ENCODE measurements at places on chromosomes 5 and 9.

DNA sequence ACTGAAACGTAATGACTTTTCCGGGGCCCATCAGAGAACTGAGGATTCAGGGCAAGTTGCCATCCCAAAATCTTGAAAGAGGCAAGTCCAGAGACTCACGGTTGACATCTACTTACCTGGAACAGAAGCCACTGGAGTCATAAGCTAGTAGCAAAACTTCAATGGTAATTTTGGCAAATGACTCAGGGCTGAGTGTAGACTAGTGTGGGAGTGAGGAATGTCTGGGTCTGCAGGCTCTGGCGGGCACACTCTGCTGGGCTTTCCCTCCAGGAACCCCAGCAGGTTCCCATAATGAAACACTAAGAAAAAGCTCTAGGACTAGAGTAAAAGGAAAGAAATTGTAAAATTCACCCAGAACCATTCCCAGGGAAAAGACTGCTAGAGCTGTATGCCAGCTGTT lies 122.9 kb upstream of the NFIL3 start:
- DNase-seq: no peak

- no peak for DNase-seq
Measured at GRCh38 chr9:16521868-16522411, 348.5 kb downstream of the BNC2 start.

DNA sequence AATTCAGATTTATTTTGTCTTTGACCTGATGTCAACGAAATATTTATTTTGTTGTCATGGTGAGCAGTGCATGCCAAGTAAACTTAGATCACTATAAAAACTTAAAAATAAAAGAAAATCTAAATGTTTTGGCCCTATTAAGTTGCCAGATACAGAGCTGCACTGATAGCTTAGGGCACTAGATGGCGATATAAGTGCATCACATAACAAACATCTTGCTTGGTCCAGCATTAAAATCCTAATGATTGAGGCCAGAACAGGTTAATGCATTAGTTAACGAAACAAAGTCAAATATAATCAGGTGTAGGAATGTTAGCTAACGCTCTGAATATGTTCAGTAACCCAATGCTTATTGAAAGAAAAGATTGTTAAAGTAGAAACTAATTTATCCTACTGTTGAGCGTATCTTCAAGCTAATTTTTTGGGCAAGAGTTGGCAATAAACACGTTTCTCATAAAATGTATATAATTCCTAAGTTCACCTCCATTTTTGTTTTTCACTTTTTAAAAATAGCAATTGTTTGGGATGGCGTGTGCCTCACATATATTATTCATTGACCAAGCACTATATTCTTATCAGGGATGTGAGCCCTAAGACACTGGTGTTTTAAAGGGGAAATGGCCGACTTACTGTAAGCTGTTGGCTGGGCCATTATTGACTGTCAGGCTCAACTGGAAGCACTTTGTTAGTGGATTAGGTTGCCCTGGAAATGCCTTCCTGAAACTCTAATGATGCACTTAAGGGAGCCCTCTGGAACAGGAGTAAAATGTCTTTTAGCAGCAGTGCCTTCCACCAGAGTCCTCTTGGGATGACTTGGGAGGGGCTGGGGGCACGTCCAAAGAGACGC lies 33.3 kb downstream of the KCTD16 start:
- peak; percentile 60 for DNase-seq

DNA sequence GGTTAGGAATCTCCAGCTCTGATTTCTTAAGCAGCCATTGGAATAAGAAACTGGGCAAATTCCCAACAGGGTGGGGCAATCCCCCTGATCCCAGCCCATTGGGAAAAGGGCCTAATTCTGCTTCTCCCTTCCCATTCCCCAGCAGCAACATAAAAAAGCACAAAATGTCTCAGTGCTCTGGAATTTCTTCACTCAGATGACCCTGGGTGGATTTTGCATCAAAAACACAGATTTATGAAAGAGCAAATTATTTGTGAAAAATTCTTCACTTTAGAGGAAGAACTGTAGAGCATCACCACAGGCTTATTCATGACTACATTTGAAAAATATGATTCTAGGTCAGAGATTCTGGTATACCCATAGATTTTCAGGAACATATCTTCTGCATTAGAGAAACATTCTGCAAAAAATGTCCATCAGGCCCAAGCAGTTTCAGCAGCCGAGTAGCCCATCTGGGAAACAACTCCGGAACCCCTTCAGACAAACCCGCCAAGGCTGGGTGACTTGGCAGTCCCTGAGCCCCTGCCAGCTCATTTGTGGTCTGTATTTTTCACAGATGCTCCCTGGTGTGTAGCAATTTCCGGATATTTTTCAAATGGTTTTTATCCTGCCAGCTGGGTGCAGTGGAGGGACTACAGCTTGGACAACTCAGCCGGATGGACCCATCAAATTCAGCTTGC lies 102.1 kb upstream of the RANBP3L start:
- DNase-seq: no peak

Data from activated CD4-positive, alpha-beta T cell treated with anti-CD3 and anti-CD28 coated beads, Interleukin-2, Interleukin-6, amounts not matched to agents 100 ng/mL and 50 ng/mL, durations not matched to agents 16 hours and 8 hours (primary cell).